ENCODE measurements at places on chromosomes 1 and 21.

GRCh38 chr1:57711326-57711725 lies 287.5 kb upstream of the DAB1 start:
- DNase-seq = no peak

DNA sequence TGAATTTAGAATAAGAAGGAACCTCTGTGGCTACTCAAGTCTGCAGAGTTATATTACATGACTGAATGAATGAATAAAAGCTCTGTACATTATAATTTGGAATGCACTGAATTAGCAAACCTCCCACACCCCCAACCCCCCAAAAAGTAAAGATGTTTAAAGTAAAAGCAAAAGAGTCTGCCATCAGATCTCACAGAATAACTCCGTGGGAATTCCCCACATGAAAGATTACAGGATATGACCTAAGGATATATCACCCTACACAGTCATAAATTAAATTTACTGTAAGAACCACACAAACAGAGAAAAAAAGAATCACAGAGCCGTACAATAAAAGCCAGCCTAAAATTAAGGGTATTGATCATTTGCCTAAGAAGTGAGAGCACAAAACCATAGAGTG lies 587.3 kb downstream of the PTPRC start:
- no peak for DNase-seq

GRCh38 chr1:10724948-10725847 lies 71.2 kb downstream of the CASZ1 start:
- DNase-seq = no peak

GRCh38 chr21:26881504-26882228 lies 36.5 kb upstream of the ADAMTS1 start:
- no peak for DNase-seq

- no peak for DNase-seq
Measured at GRCh38 chr21:37665230-37666024, 250.8 kb downstream of the KCNJ6 start.

- no peak for DNase-seq
Measured at GRCh38 chr1:41762251-41762650, 156.5 kb downstream of the HIVEP3 start.

GRCh38 chr1:54342742-54343687 lies 63.2 kb downstream of the SSBP3 start:
- no peak for DNase-seq

All from activated T-cell treated with anti-CD3 and anti-CD28 coated beads for 1 hour (primary cell).